ENCODE measurements at places on chromosomes 7 and 10. TPM values are rescaled to one million over a fixed set of nuclear protein-coding genes. Genes with fewer than 3 reads are reported as not detected.

DNA sequence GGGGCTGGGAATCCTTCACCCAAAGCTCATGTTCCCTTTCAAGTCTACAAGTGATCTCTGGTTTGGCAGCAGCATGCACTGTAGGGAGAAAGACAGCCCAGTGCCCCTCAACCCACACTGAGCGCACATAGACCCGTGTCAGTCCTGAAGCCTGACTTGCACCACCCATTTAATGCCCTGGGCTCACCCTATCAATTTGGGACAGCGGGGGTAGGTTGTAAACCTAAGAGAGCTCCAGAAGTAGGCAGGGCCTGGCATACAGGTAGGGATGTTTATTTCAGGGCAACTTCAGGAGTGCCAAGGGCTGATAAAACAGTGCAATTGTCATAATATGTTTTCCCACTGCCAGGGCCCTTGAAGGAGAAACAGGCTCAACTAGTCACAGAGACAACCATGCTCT lies 3.5 kb upstream of the ATP6V0E2 start:
- DNase-seq: no peak

- no peak for DNase-seq
Measured at GRCh38 chr10:73898730-73899410, 12.1 kb upstream of the PLAU start.

DNA sequence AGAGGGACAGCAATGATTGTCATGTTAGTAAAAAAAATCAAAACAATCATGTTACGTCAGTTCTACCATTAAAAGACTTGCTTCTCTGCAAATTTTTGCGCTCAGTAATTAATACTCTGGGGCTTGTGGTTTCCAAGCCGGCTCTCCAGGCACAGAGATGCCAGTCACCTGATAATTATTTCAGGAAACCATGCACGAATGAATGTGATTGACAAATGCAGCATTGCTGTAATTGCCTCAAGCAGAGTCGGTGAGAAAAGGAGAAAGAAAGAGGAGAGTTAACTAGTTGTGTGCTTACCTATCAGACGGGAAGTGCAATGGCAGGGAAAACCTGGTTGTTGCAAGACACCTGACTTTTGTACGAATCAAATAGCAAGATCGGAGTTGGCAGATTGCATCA lies 609.8 kb upstream of the MKI67 start:
- DNase-seq: no peak

- no peak for DNase-seq
Measured at GRCh38 chr10:84510121-84510520, 181.7 kb downstream of the CCSER2 start.

DNA sequence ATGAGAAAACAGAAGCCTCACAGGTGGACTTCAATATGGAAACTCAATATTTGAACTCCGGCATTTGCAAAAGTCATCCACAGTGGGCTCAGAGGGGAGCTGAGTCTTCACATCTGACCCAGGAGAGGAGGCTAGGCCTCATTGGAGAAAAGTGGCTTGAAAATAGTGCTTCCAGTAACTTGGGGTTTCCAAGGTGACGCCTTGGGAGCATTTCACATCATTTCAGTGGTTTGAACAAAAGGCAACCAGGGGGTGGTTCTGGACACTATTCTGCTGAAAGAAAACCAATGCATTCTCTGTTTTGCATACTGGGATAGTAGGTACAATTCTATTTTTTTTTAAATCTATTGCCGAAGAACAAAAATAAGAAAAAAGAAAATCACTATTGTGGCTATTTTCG lies 599.2 kb upstream of the POM121L12 start:
- no peak for DNase-seq

- no peak for DNase-seq
Measured at GRCh38 chr7:94997547-94997946, 90.2 kb downstream of the PPP1R9A start.

DNA sequence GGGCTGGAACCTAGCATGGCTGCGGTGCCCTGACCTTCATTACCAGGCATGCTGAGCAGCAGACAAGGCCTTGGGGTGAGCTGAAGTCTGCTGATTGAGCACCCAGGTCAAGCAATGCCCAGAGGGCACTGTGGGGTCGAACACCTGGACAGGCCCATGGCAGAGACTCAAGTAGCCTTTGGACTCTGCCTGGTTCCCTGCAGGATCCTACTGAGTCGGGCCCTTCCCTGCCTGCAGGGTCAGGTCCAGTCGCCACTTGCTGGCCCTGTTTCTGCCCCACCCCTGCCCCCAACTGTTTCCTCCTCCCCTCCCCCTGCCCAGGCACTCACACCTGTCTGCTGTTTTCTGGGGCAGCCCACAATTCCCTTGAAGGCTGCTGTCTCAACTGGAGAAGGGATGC lies 483.2 kb upstream of the MKI67 start:
- DNase-seq: no peak

- no peak for DNase-seq
Measured at GRCh38 chr7:41503438-41503837, 199.5 kb downstream of the INHBA start.

DNA sequence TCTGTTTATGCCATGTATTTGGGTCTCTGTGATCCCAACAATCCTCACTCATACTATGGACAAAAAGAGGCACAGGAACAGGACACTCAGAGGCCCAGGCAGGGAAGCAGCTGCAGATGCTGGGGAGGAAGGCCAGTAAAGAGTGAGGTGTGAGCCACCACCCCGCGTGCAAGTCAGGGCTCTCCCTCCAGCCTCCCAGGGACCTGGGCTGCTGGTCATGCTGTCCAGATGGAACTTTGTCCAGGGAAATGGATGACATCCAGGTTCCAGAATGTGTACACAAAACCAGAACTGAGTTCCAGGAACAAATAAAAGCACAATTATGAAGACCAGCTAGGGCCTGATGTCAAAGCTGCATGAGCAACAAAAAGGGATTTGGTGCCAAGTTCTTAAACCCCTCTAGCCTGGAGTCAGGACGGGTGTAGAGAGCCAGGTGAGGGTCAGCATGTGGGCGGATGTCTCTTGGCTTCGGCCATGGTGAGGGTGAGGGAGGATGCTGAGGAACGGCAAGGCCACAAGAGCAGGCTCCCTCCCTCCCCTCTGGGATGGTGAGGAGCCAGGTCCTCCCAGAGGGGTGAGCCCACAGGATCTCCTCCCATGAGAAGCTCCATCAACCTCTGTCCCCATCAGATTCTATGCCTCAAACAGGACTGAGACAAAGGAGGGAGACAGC lies 739.7 kb downstream of the PARD3 start:
- DNase-seq: no peak

GRCh38 chr10:106866244-106866845 lies 298.2 kb downstream of the SORCS1 start:
- DNase-seq: no peak

DNA sequence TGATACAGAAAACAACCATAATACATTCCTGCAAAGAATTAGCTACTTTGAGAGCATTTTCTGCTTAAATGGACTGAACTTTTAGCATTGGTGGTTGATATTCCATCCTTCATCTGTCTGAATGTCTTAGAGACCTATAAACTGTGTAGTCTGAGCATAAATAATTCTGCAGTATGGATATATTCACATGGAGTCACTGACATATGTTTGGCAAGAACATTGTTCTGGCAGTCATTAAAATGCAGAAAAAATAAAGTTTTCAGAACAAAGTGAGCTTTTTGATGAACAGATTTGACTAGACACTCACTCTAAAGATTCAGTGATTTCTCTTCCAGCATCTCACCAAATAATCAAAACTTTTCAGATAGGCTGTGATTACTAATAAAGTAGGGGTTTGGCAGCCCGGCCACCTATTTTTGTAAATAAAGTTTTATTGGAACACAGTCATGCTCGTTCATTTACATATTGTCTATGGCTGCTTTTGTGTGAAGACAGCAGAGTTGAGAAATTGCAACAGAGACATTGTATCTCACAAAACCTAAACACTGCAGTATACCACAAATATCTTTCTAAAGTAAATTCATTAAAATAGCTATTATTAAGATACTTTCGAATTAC lies 44.1 kb upstream of the RAPGEF5 start:
- DNase-seq: no peak

- DNase-seq: no peak
Measured at GRCh38 chr10:43998021-43998809, 349.5 kb upstream of the ZNF32 start.

DNA sequence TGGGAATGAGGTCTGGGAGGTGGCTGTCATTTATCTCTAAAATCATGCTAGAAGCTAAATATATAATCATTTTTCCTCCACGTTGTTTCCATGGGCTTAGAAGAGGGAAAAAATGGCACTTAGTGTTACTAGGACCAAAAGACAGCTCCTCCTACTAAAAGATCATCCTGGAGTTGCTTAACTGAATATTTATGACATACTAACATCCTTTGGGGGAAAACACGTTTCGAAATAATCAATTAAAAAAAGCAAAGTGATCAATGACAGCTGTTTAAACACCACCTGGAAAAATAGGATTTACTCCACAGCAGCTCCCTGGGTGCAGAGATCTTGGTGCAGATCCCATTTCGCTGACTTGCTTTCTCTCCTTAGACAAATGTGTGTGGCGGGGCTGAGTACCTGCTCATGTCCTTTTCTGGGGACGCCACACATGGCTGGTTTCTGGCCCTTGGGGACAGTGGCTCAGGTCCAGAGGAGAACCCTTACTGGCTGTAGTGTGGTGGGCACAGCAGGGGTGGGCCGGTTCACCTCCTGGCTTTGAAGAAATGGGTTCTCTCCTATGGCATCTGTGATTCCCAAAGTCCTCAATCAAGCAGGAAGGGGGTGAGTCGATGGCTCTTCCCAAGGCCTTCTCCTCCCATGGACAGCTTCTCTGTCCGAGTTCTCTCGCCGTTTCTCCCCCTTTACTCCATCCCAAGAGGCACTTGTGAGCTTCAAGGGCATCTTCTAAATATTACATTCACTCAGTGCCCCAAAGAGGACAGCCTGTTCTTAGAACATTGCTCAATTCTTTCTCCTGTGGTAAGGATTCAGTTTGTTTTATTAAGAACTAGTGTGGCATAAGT lies 156.4 kb upstream of the KLF14 start:
- DNase-seq: no peak

GRCh38 chr10:130757821-130758489 lies 553.6 kb downstream of the TCERG1L start:
- DNase-seq: no peak

GRCh38 chr10:3006093-3006492 lies 61.3 kb upstream of the PFKP start:
- DNase-seq: no peak

DNA sequence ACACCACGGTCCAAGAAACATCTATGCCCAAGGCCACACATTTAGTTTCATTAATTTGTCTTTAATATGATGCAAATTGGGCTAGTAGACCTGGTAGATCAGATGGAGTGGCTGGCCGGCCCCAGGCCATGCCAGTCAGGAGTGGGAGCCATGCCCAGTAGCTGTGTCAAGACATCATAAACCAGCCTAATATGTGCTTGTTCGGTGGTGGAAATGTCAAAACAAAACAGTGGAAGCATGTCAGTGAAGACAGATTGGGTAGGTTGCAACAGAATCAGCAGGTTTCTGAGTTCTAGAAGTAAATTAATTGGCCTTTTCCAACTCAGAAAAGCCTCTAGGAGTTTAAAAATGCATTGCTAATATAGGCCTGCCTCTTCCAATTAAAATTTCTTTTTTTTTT lies 124.7 kb downstream of the NRP1 start:
- no peak for DNase-seq

DNA sequence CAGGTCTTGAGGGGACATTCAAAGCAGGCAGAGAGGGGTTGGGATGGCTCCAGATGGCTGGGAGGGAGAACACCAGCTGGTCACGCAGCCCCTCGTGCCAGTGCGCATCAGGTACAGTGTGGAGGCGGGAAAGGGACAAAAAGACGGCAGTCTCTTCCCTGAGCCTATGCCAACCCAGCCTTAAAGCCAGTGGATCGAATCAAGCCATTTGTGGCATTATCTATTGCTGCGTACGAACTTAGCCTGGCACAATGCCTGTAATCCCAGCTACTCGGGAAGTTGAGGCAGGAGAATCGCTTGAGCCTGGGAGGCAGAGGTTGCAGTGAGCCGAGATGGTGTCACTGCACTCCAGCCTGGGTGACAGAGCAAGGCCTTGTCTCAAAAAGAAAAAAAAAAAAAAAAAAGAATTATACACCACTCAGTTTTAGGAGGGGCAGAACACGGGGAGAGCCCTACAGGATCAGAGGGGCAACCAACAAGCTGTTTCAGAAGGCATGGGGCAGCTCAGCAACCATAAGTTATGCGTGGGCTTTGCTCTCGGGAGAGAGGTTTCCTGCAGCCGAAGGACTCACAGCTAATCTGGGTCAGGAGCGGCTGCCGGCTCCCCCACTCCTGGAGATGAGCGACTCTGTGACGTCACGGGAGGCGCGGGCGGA lies 356 bp upstream of the NDUFB2 start:
- DNase-seq: peak; percentile 97

DNA sequence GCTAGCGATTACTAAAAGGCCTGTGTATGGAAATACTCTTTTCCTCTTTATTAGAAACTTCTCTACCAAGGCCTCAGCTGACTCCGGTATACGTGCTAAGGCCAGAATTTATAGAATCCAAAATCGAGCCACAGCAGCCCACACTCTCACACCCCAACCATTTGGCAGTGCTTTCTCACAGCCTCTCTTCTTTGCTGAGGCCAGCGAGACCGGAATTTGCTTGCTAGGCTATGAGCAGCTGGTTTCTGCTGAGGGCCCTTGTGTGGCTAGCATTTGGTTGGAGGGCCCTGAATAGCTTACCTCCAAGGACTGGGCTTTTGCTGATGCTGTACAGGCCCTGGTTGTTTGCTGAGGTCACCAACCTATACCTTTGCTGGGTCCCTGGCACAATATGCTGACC lies 46.1 kb downstream of the ITGB8 start:
- DNase-seq: no peak

DNA sequence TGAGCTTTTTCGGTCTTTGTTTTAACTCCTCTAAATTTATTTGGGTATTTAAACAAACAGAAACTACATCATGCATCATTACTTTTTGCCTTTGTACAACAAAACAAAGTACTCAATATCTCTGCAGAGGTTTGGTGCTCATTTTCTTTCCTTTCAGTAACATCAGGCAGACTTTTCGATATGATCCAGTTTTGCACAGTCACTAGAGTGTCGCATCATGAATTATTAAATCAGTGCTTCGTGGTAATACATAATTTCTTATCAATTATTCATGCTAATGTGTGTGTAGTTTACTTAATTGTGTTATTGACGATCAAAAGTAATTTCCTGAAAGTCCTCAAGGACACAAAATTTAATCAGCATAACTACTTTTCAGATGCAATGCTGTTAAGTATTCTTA lies 31.8 kb downstream of the DRGX start:
- DNase-seq: no peak

- DNase-seq: no peak
Measured at GRCh38 chr7:26087321-26088091, 64.5 kb upstream of the NFE2L3 start.

- DNase-seq: no peak
Measured at GRCh38 chr10:114956466-114956865, 18.5 kb downstream of the TRUB1 start.

GRCh38 chr7:47128700-47129099 lies 453.2 kb downstream of the TNS3 start:
- DNase-seq: no peak

GRCh38 chr7:121480566-121481335 lies 84.6 kb upstream of the FAM3C start:
- DNase-seq: no peak

The STRIP2 gene
- 12.1 TPM for total RNA-seq

The GPR15LG gene
- total RNA-seq: not detected

The FAM131B gene
- 0.97 TPM for total RNA-seq

The RNF32 gene
- total RNA-seq: 0.76 TPM

The ORC5 gene
- total RNA-seq: 10.0 TPM

The EIF5AL1 gene
- total RNA-seq: 0.24 TPM

The WDFY4 gene
- total RNA-seq: 2.6 TPM

The ADRB1 gene
- total RNA-seq: 60.9 TPM
